SJCRH30 (cell line): ENCODE measurements at places on chromosomes 2 and 18.

DNA sequence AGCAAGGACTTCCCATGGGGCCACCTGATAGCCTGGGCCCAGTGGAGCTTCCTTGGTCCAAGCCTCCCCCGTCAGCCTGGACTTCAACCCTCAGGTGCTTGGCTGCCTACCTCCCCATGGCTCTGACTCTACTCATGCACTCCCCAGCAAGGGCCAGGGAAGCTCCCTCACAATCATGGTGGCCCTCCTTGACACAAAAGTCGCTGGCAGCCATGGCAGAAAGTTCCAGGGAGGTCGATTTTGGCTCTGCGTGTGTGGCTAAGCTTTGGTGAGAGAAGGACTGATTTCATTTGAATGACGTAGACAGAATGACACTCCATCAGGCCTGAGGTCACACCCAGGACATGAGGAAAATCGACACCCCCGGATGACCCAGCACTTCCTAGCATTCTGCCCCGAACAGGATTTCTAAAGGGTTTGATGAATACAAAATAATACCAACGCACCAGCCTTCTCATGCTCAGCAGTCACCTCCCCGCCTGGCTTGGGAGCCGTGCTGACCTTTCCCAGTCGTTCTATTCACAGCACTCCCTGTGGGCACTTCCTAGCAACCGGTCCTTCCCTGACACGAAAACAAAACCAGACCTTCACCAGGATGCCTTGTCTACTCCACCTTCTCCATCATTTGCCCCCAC lies 52.7 kb downstream of the LBH start:
- DNase-seq = no peak

- no peak for DNase-seq
Measured at GRCh38 chr2:220465700-220466099, 838.3 kb downstream of the SLC4A3 start.

GRCh38 chr2:188443207-188443606 lies 151.5 kb downstream of the GULP1 start:
- DNase-seq = no peak

DNA sequence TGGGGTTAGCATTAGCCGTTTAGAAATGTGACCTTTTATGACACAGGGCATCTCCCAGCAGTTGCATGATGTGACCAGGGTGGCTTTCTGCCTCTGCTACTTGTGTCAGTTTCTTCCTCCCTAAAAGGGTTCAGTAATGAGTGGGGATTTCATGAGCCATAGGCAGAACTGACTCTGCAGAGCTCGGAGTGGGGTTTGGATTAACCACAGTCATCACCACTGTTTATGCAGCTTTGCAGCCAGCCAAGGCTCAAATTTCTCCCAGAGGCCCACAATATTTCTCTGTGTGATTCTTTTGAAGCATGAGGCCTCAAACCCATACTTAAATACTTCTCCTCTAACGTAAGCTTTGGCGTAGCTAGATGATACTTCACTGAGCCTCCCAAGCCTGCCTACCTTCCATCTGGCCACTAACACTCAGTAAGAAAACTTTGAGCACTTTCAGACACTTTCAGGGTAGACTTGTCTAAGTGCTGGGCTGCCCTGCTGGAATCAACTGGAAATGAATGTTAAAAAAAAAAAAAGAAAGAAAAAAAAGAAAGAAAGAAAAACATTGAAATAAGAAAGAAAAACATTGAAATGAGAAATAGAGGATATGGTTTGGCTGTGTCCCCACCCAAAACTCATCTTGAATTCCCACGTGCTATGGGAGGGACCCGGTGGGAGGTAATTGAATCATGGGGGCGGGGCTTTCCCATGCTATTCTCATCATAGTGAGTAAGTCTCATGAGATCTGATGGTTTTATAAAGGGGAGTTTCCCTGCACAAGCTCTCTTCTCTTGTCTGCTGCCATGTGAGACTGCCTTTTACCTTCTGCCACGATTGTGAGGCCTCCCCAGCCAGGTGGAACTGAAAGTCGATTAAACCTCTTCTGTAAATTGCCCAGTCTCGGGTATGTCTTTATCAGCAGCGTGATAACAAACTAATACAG lies 11.5 kb upstream of the LAPTM4A start:
- DNase-seq = peak; percentile 88

- DNase-seq = no peak
Measured at GRCh38 chr2:136422512-136422911, 304.6 kb upstream of the CXCR4 start.

DNA sequence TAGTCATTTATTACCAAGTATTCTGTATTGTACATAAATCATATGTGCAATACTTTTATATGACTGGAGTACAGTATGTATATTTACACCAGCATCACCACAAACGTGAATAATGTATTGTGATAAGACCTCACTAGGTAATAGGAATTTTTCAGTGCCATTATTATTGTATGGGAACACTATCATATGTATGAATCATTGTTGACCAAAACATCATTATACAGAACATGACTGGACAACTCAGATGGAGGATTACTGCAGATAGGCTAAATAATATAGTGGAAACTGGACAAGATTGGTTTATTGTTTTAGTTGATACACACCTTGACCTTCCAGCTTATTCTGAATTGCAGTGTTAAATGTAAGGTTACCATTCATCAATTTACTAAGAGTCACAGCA lies 33.4 kb downstream of the VAPA start:
- no peak for DNase-seq

DNA sequence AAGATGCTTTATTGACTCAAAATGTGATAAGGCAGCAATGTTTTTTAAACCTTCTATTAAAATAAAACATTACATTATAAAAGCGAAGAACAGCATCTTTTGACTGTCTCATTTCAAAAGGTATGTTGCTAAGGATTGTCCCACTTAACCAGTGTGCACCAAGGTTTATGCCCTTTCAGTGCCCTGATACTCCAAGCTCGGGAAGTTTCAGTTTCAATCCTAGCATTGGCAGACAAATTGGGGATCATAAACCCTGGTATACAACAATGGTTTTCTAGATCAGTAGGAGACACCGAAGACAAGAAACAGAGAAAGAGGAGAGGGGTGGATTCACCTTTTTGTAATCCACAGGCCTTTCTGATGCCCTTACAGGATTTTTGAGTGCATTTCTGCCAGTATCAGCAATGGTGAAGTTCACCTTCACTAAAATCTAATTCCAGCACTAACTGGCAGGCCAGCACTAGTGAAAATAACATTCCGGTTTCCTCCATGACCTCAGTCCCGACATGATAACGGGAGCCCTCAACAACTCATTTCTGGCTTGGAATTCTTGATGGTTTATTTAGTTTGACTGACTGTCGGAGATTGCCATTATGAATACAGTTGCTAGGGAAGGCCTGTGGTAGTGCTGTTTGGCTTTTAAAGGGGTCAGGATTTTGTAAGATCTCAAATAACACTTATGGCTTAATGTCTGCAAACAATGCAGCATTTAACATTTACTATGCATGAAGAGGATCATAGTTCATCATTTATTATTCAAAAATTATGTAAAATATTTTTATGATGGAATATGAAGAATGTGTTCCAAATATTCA lies 33.3 kb upstream of the FIGN start:
- DNase-seq = no peak

- no peak for DNase-seq
Measured at GRCh38 chr18:54220406-54220805, 4.1 kb downstream of the MBD2 start.

DNA sequence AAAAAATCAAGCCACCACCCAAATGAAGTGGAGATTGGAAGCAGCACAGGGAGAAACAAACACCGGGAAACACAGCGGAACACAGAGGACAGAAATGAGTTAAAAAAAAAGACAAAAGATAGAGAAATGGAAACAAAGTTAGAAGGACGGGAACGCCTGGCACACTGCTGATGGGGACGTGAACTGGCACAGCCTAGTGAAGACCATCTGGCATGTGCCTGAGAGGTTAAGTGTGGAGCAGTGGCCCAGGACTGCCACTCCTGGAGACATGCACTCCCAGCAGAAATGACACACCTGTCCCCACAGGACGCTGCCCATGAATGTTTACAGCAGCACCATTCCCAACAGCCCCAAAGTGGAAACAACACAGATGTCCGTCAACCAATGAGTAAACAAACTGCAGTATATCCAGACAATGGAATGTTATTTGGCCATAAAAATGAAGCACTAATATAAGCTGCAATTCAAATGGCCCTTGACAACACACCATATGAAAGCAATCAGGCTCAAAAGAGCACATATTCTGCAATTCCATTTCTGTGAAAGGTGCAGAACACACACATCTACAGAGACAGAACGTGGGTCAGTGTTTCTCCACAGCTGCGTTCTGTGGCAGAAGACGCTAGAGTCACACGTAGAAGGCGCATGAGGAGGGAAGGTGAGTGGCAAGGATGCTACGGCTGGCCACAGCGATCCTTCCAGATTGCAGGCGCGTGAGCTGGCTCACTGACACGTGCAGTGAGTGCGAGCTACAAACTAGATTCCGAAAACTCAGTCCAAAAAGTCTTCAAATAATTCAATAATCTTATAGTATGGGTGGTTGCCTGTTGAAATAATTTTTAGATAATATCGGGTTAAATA lies 24.6 kb downstream of the THAP4 start:
- no peak for DNase-seq

GRCh38 chr2:36357847-36358659 lies 2.5 kb downstream of the CRIM1 start:
- DNase-seq = peak; percentile 74

DNA sequence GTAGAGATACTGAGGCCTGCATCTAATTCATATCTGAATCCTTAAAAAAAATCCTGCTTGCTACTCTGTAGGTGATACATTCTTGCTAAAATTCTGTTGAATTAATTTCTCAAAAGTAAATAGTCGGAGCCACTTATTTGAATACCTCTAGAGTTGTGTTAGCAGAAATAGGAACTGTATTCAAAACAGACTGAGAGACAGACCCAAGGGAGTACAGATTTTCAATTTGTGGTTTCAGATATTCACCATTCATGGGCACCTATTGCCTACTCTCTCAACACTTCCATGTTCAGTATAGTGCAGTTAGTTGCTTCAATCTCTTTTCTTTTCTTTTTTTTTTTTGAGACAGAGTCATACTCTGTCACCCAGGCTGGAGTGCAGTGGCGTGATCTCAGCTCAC lies 46.6 kb upstream of the CTLA4 start:
- DNase-seq = no peak

GRCh38 chr18:36564841-36565240 lies 264.0 kb downstream of the TPGS2 start:
- no peak for DNase-seq

- DNase-seq = no peak
Measured at GRCh38 chr18:58715540-58715939, 44.3 kb downstream of the MALT1 start.

DNA sequence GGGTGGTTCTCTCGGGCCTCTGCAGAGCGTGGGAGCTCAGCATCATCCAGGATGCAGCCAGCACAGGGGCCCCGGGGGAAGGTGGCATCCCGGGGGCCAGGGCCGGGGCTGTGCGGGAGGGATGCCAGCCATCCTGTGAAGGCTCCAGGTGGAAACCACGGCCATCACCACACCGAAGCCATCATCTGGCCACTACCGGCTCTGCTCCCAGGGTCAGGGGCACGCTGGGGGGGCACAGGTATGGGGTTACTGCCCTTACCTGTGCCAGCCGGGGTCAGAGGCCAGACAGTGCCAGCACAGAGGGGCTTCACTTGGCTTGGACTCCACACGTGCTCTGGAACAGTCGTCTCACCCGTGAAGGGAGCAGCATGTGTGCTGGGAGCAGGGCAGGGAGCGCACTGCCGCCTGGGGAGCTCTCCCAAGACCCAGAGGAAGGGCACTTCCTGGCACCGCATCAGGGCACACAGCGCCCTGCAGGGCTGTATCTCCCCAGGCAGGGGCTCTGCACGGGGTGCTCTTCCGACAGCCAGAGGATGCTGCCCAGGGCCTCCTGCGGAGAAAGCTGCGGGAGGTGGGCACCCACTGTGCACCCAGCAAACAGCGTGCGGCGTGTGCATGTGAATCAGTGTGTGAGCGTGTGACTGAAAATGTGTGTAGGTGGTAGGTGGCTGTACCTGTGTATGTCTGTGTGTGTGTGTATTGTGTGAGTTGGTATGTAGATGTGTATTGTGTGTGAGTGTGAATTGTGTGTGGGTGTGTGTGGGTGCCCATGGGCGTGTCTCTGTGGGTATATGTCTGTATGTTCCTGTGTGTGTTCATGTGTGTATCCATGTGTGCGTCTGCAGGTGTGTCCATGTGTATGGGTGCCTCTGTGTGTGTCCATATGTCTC lies 75.0 kb downstream of the PTGR3 start:
- no peak for DNase-seq

DNA sequence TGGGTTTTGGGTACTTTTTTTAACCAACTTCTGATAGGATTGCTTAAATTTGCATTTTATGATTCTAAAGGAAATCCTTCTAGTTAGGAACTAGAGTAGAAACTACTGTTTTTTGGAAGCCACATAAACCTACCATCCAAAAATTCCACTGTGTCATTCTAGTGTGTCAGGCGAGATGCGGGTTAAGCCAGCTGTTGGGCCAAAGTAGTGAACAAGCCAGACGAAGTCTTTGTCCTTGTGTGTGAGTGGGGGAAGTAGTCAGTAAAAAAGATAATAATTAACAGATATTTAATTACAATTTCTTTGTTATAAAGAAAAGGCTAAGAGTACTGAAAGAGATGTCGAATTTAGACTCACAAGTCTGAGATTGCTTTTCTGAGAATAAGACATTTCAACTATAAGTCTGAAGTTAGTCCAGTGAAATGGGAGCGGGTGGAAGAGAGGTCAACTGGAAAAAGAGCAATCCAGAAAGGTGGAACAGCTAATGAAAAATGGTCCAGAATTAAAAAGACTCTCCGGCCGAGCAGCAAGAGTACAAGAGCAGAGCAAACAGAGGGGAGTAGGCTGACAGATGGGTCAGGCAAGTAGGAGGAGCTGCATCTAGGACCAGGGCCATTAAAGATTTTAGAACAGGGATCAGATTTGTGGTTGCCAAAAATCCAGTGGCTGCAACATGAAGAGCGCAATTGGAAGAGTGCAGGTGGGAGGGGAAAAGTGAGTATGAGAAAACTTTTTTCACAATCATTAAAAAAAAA lies 1.5 kb downstream of the EPB41L5 start:
- DNase-seq = no peak

DNA sequence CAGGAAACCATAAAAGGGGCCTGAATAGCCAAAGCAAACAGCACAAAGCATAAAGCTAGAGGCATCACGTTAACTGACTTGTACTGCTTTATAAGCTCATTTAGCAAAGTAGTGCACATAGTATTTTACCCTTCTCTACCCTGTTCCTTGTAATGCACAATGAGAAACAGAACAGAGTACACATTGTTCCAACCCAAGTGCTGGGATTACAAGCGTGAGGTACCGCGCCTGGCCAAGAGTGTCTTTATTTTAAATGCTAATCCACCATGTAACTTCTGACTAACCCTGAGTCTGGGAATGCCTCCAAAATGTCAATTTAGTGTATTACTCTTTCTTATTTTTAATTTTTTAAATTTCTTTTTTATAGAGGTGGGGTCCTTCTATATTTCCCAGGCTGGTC lies 46.4 kb upstream of the STON1 start:
- no peak for DNase-seq

GRCh38 chr2:236844711-236845110 lies 241.0 kb upstream of the COPS8 start:
- no peak for DNase-seq

DNA sequence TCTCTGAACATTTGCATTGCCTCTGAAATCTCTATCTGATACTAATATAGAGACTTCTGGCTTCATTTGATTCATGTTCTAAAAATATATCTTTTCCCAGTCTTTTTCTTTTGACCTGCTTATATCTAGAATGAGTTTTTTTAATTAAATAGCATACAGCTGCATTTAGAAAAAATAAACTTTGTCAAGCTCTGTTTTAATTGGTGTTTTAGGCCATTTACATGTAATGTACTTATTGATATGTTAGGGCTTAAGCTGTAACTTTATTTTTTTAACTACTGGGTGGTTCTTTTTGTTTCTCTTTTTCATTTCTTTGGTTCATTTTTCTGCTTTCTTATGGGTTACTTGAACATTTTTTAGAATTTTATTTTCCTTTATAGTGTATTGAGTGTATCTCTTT lies 54.9 kb downstream of the CCDC138 start:
- no peak for DNase-seq
